ENCODE measurements at places on chromosomes 13 and 19.

DNA sequence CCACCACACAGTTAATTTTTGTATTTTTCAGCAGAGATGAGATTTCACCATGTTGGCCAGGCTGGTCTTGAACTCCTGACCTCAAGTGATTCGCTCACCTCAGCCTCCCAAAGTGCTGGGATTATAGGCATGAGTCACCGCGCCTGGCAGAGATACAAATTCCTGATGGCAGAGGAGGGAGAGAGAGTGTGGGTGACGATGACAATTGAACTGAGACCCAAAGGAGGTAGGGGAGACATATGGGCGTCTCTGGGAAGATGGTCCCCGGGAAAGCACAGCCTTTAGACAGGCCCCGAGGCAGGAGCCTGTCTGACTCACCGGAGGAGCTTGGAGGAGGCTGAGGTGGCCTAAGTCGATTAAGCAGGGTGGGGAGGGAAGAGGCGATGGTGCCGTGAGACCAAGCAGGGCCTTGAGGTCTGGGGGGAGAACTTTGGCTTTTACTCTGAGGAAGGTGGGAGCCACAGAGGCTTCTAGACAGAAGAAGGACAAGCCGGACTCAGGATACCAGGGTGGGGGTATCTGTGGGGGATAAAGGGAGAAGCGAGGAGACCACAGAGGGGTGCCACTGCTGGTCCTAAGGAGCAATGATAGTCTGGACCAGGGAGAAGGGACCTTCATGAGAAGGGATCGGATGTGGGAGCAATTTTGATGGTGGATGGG is 38.2 kb downstream of the ARRDC2 start:
- no peak for DNase-seq

- DNase-seq: no peak
Observed at GRCh38 chr13:39729156-39729555, 73.7 kb downstream of the COG6 start.

GRCh38 chr19:13195678-13196077 is 45.5 kb downstream of the IER2 start:
- peak; percentile 87 for DNase-seq

- DNase-seq: no peak
Observed at GRCh38 chr19:8490873-8491272, 11.6 kb downstream of the PRAM1 start.

GRCh38 chr13:27962128-27962841 is 6.8 kb downstream of the CDX2 start:
- DNase-seq: peak; percentile 80

DNA sequence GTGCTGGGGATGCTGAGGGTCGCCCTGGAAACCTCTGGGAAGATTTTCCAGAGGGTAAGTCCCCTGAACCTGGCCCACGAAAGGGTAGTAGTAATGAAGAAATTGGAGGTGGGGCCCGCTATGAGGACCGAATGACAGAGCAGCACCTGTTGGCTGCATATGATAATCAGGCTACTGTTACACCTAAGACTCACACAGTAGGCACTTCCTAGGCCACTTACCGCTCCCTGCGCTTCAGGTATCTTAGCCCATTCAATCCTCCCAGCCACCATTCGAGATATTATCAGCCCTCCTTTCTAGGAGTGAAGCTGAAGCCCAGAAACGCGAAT is 4.3 kb upstream of the LRFN3 start:
- no peak for DNase-seq

DNA sequence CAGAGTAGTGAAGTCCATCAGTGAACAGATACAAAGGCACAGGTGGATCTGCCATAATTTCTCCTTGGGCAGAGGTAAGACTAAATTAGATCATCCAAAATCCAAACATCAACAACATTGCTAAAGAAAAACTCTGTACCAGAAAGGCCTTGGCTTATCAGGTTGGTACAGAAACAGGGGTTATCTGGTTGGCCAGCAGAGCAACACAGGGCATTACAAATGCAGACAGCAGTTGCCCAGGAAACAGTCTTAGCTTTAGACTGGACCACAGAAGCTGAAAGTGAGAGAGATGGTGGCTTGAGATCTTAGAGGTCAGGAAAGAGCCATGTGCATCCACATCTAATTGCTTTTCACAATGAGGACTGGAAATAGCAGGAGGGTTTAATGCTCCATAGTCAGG is 26.6 kb upstream of the DGKH start:
- DNase-seq: no peak

DNA sequence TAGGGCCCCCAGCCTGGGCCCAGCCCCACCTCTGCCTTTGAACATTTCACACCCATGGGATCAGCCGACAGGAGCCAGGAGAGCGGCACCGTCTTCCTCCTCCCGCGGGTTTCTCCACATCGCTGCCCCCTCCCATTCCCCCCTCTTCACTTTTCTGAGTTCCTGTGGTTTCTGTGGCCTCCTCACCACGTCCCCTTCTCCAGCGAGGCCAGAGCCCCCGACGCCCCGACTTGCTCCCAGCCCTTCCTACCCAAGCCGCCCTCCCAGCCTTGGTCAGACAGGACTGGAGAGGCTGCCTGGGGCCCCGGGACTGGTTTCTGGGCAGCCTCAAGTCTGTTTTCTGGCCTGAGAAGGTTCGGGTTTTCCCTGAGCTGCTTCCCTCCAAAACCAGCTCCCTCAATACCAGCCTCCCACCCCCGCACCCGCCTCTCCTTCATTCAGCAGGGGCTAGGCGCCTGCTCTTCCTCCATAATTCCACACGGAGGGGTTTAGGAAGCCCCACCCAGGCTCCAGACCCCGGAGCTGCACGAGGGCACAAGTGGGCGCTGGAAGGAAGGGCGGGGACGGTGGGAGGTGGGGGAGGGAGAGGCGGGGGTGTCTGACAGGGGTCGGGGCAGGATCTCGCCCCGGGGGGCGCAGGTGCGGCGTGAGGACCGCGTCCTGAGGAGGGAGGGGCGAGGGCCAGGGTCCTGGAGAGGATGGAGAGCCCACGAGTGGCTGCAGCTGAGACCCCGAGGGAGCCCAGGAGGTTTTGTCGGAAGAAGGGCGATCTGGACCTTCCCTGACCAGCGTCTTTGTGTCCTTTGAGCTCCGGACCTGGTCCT is 4.0 kb upstream of the SIGLEC10 start:
- DNase-seq: no peak

DNA sequence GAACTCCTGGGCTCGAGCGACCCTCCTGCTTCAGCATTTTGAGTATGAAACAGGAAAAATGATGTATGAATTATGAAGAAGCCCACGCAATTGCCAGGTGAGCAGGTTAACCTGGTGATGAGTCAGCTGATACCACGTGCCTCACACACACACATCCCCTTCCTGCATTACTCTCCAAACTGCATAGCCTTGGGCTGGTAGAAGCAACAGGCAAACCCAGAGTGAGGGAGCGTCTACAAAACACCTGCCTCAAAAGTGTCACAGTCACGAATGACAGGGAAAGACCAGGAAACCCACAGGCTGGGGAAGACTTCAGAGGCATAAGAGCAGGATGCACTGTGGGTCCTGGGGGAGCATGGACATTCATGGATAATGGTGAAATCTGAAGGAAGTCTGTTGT is 192.8 kb upstream of the IRS2 start:
- DNase-seq: no peak

- peak; percentile 40 for DNase-seq
Observed at GRCh38 chr19:45123440-45123850, 30.5 kb downstream of the PPP1R37 start.

- no peak for DNase-seq
Observed at GRCh38 chr13:110624766-110625756, 9.7 kb downstream of the NAXD start.
